ENCODE measurements at places on chromosomes 2 and 18.

- no peak for DNase-seq
Measured at GRCh38 chr2:72916743-72917137, 579 bp upstream of the EMX1 start.

- no peak for DNase-seq
Measured at GRCh38 chr2:152504618-152505017, 169.6 kb downstream of the FMNL2 start.

GRCh38 chr2:129180124-129180716, 799.2 kb upstream of the RAB6C start:
- DNase-seq = no peak

DNA sequence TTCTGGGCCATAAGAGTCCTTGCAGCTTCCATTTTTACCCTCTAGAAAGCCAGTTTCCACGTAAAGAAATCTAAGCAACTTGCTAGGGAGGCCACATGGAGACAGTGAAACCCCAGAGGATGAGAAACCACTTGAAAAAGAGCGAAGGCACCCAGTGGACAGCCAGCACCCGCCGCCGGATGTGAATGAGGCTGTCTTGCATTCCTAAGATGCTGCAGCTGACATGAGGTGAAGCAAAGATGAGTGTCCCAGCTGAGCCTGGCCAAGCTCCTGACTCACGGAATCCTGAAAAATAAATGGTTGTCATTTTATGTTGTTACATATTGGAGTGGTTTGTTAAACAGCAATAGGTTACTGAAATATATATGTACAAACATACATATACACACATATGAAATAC, 65.9 kb upstream of the STPG4 start:
- no peak for DNase-seq

- DNase-seq = no peak
Measured at GRCh38 chr2:158346032-158346431, 110.5 kb downstream of the CCDC148 start.

DNA sequence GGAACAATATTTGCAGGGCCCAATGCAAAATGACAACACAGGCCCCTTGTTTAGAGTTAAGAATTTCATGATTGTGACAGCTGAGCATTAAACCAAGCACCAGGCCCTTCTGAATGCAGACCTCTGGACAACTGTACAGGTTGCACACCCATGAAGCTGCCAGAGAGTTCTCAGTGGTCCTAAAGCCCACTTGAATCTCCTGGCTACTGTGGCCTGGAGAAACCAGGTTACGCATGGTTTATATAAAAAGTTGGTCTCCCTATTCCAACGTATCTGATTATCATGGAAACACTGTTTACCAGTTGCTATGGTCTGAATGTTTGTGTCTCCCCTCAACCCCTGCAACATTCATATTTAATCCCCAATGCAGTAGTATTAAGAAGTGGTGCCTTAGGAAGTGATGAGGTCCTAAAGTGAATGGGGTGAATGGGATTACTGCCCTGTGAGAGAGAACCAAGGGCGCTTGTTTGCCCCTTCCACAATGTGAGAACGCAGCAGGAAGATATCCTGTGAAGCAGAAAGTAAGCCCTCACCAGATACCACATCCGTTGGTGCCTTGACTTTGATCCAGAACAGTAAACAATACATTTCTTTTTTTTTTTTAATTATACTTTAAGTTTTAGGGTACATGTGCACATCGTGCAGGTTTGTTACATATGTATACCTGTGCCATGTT, 48.0 kb upstream of the ANXA4 start:
- DNase-seq = no peak

- no peak for DNase-seq
Measured at GRCh38 chr2:219178377-219179175, 501 bp downstream of the RETREG2 start.

DNA sequence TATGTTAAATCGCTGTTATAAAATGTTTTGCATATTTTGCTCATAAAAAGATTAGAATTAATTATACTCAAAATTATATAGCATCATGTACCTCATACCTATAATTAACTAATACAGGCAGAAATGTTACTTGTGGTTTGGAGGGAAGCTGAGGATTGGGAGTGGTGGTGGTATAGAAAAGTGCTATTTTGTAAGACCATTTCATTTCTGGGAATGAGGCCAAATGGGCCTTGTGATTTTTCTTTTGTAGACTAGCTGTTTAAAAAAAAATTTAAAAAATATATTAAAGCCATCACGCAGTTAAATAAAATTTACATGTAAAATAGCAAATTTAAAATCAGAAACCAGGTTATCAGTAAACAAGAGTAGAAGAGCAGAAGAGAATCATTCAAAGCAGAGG, 560.8 kb upstream of the FAM98A start:
- no peak for DNase-seq

GRCh38 chr2:191935247-191935646, 88.4 kb upstream of the CAVIN2 start:
- no peak for DNase-seq
